Lower leg skin (tissue), 4 donors: ENCODE measurements at places on chromosomes 13 and 19. TPM values are rescaled to one million over a fixed set of nuclear protein-coding genes. Genes with fewer than 3 reads are reported as not detected.

The SPRY2 gene
- total RNA-seq: 38.1 TPM

The PCP2 gene
- total RNA-seq: 1.1 TPM

The LRRC4B gene
- total RNA-seq: 1.8 TPM

DNA sequence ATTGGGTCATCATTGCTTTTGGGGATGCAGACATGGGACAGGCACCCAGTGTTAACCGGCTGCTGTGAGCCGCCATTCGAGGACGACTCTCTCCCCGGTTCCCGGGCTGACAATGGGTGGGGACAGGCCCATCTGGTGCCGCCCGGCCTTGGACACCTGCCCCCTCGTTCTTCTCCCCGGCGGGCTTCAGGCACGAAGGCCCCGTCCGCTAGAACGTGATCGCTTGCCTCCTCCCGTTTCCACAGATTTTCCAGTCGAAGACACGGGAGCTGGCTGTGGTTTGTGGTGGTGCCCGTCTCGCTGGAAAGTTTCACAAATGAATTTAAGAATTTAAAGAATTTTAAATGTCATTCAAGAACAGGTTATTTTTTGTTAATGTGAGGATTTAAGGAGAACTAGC is 2.0 kb downstream of the PALM start:
- DNase-seq: no peak

DNA sequence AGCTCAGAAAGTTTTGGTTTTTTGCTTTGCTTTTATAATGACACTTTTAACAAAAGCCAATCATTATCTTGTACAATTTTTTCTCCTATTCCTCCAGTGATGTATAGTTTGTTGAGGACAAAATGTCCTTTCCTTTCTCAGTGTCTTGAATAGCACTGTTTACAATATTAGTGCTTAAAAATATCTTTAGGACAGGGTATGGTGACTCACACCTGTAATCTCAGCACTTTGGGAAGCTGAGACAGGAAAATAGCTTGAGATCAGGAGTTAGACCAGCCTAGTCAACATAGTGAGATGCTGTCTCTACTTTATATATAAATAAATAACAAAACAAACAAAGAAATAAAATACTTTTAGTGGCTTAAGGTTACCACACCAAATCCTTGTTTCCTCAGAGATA is 41.9 kb downstream of the SPRY2 start:
- no peak for DNase-seq

DNA sequence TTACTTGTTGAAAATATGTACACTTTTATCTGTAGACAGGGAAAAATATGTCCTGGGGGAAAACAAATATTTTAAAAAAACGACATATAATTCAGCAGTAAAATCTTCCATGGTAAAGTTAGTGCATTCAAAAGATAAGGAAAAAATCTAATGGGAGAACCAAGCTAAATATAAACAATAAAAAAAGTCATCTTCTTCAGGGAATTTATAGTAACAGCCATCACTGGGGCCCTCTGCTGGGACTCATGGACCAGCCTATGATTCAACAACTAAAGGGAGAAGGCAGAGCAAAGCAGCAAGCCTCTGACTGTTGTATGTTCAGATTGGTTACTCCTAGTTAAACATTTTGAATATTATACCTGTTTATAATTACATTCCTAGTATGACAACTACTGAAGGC is 93.0 kb downstream of the ITGBL1 start:
- DNase-seq: no peak

DNA sequence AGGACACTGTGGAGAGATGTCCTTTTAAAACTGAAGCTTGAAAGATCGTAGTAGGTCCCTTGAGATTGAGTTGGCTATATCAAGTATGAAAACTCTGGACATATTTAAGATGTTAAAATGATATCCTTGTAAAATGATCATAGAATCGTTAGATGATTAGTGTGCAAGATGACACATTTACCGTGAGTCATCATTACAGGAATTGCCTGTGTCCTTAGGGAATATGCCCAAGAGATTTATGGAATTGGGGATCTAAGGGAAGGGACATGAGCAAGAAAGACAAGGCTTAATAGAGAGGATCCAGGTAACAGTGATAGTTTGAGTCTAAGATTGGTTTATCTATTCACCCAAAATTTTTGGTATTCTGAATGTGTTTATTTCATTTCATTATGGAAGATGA is 233.7 kb downstream of the GPC5 start:
- DNase-seq: no peak

DNA sequence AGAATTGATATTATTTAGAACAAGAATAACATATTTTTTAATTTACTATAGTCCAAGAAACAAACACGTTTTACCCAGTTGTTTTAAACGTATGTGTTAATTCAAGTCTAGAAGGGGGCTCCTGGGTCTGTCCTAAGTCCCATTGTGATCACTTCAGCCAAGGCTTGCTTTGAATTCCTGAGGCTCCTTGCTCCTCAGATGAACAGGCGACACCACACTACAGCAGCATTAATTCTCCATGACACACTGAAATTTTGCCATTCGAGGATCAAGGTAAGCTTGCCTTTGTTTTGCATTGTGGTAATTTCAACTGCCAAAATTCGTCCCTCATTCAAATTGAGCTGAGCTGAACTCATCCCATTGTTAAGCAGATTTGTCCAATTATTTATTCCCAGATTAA is 1442.6 kb downstream of the SLITRK5 start:
- no peak for DNase-seq

GRCh38 chr13:61463024-61463423 is 47.4 kb upstream of the PCDH20 start:
- DNase-seq: no peak

GRCh38 chr13:33069365-33069764 is 53.1 kb downstream of the KL start:
- DNase-seq: no peak
